Lung microvascular endothelial cell (primary cell): ENCODE measurements at places on chromosomes 5 and 9. TPM values are rescaled to one million over a fixed set of nuclear protein-coding genes. Genes with fewer than 3 reads are reported as not detected.

SAXO1 gene
- total RNA-seq: under 0.01 TPM in 1 of 2 replicates, not detected in the other

CYLC2 gene
- not detected in 2 replicates for total RNA-seq

CDKN2B gene
- 1.4 and 4.4 TPM in 2 replicates for total RNA-seq

FOXD4 gene
- under 0.01 and 0.20 TPM in 2 replicates for total RNA-seq

AMACR gene
- 6.3 and 6.8 TPM in 2 replicates for total RNA-seq

NCS1 gene
- total RNA-seq: 4.8 and 10.2 TPM in 2 replicates

ISOC1 gene
- total RNA-seq: 8.1 and 10.1 TPM in 2 replicates
